ENCODE measurements at places on chromosomes 4 and X.
A peak's percentile ranks its signal among the peaks of the same experiment; 100 is the strongest.

- no peak for DNase-seq
These were observed 15.3 kb downstream of the ALB start for GRCh38 chr4:73419106-73420038.

DNA sequence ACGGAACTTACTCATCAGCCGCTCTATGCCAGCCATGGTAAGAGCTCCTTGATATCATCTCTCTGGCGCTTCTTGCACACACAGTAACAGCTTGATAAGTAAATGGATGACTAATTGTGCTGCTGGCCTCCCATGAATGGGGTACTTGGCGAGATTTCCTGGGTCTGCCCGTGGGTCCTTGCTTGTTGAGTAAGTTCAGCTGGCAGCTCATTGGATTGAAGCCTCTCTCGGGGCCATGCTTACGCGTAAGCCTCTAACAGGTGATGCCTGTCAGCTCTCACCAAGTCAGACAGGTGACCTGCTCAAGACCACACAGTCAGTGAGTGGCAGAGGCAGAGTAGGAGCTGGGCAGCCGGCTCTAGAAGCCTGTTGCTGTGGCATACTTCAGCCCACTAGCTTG lies 7.7 kb downstream of the NSG1 start:
- no peak for DNase-seq

DNA sequence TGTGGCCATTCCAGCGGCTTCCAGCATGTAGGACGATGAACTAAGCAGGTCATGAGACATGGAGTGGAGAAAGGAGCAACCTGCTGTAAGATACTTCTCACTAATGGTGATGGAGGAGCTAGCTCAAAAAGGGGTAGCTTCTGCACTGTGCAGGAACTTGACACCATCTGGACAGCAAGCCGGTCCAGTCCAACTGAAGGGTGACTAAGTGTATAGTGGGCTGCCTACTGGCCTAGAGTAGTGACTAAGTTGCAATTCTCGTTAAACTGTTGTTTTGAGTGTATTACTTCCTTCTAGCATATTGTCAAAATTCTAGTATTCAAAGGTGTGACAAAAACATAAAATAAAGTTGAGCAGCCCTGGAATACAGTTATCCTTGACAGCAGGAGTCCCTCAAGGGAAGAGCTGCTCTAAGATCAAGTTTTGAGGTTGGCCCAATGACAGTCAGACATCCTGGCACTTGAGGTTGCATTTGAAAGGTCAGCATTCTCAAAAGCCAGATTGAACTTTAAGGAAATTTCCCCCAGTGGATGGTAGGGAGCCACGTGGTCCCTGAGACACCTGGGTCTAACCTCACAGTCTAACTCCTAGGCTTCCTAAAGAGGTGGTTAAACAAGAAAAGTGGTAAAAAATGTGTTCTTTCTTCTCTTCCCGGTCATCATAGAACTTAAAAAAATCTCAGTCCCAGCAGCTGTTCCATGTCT lies 8.0 kb downstream of the CETN2 start:
- DNase-seq, result no peak

DNA sequence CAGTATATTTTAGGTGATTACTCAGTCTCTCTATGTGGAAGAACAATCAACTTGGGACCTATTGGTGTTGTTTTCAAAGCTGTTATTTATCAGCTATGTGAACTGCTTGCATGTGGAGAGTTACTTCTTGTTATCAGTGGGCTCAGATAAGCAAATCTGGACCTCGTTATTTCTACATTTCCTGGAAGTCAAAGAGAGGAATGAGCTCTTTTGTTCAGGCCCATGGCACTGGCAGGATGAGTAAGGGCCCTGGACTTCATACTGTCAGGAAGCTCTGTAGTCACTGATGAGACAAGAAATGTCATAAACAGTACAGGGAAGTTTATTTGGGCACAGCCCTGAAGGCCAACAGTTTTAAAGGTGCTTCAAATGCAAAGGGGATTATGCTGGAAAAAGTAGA lies 760.6 kb upstream of the EPHA5 start:
- DNase-seq, result peak; percentile 5

GRCh38 chr4:152591396-152591795 lies 55.5 kb upstream of the FBXW7 start:
- no peak for DNase-seq

DNA sequence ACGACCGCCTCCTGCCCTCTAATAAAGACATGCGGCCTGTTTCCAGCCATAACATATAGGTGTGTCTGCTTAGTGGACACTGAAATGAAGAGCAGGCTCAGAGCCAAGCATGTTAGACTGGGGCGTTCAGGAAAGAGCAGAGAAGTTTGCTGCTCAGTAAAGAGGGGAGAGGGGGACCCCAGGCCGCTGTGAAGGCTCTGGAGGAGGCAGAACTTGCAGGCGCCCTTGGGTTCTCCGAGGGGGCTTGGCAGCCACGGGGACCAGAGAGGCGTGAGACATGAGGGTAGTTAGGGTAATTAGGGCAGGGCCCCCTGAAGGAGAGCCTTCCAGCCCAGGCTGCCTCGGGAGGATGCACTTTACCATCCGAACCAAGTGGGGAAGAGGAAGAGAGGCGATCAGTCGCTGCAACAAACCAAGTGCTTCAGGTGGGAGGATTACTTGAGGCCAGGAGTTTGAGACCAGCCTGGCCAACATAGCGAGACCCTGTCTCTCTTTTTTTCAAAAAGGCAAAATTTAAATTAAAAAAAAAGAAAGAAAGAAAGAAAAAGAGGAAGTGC lies 46.6 kb upstream of the CDKN2AIP start:
- no peak for DNase-seq

DNA sequence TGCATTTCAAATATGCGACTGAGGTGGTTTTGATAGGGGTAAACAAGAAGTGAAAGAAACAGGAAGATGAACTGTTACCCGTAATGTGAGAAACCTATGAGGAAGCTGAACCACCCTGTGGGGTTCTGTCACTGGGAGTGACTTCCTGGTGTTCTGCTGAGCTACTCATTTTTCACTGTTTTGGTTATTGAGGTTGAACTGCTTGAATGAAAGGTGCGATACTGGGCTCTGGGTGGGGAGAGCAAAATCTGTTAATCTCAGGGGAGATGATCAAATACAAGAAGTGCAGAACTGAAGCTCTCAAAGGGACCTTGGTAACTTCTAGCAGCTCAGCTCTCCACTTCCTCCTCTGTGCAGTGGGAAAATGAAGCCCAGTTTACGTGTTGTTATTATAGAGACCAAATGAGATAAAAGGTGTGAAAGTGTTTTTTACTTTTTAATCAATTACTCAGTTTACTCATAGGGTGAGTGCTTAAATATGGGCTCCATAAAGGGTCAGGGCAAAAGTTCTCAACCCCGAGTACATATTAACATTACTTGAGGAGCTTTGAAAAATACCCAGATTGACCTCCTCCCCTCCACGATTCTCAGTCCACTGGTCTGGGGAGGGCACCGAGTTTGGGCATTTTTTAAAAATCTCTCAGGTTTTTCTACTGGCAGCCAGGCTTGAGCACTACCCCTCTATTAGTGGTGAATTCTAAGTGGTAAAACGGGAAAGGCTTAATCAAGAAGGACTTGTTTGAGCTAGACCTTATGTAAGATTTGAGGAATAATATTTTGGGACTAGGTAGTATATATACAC lies 66.7 kb downstream of the COQ2 start:
- no peak for DNase-seq

- DNase-seq, result no peak
These were observed 99.6 kb downstream of the CFAP47 start for GRCh38 chrX:36019125-36019524.

GRCh38 chrX:57647020-57647419 lies 33.0 kb downstream of the NLRP2B start:
- no peak for DNase-seq

GRCh38 chr4:23956601-23957364 lies 66.9 kb upstream of the PPARGC1A start:
- no peak for DNase-seq

- no peak for DNase-seq
These were observed 204.2 kb upstream of the IL15 start for GRCh38 chr4:141432000-141432712.

GRCh38 chrX:139949703-139950102 lies 15.6 kb downstream of the CXorf66 start:
- no peak for DNase-seq

DNA sequence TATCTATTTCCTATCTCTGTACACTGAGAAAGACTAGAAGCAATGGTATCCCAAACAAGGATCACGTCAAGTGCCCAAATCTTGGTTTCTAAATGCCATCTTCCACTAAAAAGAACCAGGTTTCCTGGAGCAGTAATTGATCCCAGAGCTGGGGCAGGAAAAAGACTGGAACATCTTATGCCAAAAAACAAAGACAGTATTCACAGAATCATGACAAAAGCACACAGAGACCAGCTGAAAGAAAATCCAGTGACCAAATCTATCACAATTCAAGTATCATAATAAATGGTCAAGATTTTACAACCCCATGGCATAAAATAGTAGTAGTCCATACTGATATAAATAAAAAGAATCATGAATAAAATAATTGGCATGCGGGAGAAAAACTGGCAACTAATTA lies 44.9 kb downstream of the CENPC start:
- no peak for DNase-seq

DNA sequence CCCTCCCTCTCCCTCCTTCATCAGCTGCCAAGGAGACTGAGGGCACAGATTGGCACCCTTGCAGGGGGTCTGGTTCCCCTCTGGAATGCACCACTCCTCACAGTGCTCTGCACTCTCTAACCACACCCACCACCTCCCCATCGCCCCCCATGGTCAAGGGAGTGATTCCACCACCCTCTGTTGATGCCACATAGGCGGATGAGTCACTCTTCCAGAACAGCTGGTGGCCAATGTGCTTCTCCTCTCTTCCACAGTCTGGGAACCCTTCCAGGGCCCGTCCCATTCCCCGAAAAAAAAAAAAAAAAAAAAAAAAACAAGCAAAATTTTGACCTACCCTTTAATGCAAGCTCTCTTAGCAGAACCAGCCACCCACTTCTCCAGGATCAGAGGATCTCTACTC lies 341.3 kb upstream of the KLF3 start:
- DNase-seq, result no peak

- DNase-seq, result no peak
These were observed 5.7 kb upstream of the SORCS2 start for GRCh38 chr4:7186516-7187167.

DNA sequence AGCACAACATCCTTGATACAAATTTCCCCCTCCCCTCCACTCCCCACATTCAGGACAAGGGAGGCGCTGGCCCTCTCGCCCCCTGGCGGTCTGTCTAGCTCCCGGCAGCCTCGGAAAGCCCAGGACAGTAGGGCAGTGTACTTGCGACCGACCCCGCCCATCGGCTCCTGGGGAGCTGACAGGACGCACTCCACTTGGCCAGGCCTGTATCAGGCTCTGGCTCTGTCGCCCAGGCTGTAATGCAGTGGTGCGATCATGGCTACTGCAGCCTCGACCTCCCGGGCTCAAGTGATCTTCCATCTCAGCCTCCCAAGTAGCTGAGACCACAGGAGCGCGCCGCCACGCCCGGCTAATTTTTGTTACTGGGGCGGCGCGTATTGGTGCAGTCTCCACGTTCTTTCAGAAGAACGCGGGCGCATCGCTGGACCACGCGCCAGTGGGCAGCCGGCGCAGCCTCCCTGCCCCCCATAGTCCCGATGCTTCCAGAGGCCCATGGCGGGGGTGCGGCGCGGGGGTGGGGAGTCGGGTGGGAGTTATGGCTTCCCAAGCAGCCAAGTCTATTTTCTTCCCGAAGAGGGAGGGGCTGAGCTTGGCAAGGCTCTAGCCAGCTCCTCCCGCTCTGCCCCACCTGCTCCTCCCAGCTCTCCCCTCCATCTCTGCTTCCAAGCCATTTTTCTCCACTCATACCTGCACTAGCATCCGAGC lies 7.8 kb upstream of the AKAP14 start:
- peak; percentile 9 for DNase-seq

DNA sequence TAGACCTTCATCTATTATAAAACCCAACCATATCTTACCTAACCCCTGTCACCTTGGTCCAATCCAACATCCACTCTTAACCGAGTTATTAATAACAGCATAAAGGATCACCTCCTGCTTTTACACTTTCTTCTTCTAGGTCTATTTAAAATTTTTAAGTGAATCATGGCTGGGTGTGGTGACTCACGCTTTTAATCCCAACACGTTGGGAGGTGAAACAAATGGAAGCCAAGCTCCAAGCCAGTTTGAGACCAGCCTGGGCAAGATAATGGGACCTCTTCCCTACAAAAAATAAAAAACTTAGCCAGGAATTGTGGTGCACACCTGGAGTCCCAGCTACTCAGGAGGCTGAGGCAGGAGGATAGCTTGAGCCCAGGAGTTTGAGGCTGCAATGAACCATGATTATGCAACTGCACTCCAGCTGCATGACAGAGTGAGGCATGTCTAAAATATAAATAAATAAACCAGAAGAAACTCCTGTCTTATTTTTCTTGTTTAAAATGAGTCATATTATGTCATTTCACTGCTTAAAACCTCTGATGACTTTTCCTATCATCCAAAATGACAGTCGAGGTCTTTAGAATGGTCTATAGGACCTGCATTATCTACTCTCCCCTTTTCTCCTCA lies 188.4 kb downstream of the GASK1B start:
- DNase-seq, result no peak

Data from non-pigmented ciliary epithelial cell (primary cell).